ENCODE measurements at places on chromosomes 2 and 18.

- DNase-seq, result no peak
Measured at GRCh38 chr2:241213041-241213440, 24.6 kb downstream of the ANO7 start.

GRCh38 chr2:69177785-69178636 lies 165.0 kb downstream of the ANTXR1 start:
- no peak for DNase-seq

DNA sequence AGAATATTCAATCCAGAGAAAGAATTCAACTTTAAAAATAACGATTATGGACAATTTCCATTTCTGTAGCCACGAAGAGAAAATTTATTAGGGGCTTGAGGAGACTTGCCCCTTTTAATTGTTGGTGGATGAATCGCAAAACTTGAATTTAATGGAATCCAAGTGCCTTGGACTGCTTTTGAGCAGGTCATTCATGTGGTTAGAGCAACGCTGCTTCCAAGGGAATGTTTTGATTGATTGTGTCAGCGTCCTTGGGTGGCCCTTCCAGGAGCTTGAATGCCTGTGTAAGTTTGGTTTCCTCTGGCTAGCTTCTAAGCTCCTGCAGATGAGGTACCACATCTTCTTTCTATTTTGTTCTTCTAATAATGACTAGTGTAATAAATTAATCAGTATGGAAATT lies 213.4 kb downstream of the LTBP1 start:
- DNase-seq, result no peak

DNA sequence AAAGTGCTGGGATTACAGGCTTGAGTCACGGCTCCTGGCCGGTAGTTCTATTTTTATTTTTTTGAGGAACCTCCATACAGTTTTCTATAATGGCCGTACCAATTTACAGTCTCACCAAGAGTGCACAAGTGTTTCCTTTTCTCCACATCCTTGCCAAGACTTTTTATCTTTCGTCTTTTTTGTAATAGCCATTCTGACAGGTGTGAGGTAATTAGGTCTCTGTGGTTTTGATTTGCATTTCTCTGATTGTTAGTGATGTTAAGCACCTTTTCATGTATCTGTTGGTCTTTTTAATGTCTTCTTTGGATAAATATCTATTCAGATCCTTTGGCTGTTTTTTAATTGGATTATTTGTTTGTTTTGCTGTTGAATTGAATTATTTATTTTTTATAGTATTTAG lies 9.3 kb downstream of the ARMC9 start:
- no peak for DNase-seq

- DNase-seq, result no peak
Measured at GRCh38 chr18:70469916-70470315, 181.1 kb downstream of the SOCS6 start.

- DNase-seq, result no peak
Measured at GRCh38 chr2:168710754-168711467, 91.5 kb upstream of the NOSTRIN start.

DNA sequence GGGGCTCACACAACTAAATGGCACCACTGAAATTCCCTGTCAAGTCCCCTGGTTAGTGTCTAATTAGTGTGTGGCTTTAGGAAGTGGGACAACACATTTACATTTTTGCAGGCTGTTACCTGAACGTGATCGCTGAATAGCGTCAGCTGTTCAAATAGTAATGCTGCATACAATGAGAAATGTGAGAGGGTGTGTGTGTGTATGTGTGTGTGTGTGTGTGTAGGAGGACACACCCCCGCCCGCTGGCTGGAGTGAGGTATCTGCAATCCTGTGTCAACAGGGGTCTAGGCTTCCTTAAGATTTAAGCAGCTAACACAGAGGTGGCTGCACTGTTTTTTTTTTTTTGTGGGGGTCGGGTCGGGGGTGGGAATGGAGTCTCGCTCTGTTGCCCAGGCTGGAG lies 4.8 kb upstream of the LYPD6B start:
- DNase-seq, result no peak

- no peak for DNase-seq
Measured at GRCh38 chr2:19857100-19857499, 44.7 kb downstream of the TTC32 start.

DNA sequence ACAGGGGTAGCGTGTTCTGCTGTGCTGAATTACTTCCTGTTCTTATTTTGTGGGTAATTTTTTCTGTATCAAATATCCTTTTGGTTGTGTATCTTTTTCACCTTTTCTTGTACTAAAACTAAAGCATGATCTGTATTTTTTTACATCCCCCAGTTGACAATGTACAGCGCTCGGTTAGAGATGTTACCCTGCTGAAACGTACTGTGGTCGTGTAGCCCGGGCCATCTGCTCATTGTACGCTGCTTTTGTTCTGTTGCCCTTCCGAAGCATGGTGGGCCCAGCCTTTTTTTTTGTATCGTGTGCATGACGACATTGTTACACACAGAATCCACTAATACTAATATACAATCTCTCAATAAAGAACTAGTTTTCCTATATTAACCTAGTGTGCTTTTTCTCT lies 233.1 kb downstream of the HAUS1 start:
- DNase-seq, result no peak

- no peak for DNase-seq
Measured at GRCh38 chr2:106044021-106044420, 150.1 kb downstream of the UXS1 start.

DNA sequence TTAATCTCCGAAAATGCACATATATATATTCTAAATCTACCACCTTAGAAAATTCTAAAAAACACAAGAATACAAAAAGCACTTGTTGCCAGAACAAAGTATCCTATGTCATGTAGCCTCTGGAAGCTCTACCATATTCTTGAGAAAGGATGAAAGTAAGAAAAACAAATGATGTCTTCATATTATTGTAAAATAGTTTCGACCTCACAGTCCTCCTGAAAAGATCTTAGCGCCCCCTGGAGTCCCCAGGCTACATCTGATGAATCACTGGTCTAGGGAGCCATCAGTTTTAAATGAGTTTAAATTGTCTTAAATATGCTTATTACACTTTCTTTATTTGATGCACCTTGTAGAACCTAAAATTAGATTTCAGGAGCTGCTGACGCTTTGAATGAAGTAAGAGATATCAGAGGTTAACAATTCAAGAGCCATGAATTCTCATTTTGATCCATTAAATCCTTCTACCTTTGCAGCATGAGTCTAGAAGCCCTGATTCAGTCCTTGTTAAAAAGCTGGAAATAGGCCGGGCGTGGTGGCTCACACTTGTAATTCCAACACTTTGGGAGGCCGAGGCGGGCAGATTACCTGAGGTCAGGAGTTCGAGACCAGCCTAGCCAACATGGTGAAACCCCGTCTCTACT lies 138.8 kb downstream of the MCFD2 start:
- DNase-seq, result no peak

DNA sequence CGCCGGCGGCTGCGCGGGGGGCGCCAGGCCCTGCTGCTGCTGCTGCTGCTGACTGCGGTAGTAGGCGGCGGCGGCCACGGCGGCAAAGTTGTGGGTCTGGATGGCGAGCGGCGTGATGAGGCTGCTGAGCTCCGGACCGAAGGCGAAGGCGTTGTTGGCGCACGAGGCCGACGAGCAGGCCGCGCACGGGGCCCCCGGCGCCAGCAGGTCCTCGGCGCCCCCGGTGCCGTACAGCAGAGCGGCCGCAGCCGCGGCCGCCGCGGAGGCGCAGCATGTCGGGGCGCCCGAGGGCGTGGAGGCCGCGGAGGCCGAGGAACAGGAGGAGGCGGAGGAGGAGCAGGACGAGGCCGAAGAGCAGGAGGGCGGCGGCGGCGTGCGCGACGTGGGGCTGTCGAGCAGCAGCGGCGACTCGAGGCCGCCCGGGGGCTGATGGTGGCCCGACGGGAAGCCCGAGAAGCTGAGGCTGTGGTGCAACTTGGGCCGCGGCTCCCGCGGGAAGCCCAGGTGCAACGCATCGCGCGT lies 1.8 kb downstream of the ZFP36L2 start:
- DNase-seq, result peak; percentile 20

- DNase-seq, result no peak
Measured at GRCh38 chr18:51211552-51211951, 14.1 kb upstream of the MEX3C start.

DNA sequence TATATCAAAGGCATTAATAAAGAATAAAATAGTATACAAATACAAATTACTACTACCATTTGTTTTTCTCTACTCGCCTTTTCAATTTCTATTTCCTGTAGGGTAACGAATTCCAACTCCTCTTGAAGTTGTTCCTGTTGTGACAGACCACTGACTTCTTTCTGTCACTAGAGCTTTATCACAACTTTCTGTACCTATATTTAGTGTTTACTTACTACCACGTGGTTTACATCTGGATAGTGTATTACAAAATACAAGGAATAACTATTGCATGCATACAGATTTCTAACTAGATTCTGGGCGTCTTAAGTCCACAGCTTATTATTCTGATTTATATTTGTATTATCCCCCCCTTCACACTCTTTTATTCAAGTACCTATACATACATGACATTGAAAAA lies 22.3 kb downstream of the NBAS start:
- DNase-seq, result no peak

- DNase-seq, result no peak
Measured at GRCh38 chr18:50162486-50163304, 32.3 kb downstream of the MYO5B start.

GRCh38 chr2:31234683-31235503 lies 941 bp downstream of the EHD3 start:
- DNase-seq, result no peak

DNA sequence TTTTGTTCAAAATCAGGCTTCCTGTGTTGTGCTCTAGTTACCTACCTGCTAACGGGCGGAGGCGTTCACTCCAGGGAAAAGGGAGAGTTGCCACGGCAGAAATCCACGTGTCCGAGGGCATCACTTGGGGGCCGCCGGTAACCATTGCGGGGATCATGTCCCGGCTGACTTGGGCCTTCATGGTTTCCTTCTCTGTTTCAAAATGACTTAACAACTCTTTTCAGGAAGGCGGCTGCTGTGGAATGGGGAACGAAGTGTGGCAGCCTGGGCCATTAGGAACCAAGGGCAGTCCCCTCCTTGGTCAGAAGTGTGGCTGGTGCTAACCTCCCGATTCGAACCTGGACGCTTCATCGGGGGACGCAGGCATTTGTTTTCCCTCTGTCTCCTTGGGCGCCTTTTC lies 56.8 kb downstream of the INPP5D start:
- DNase-seq, result no peak

- DNase-seq, result no peak
Measured at GRCh38 chr2:1748176-1748740, 3.9 kb upstream of the PXDN start.

GRCh38 chr18:49225160-49225559 lies 235.3 kb downstream of the DYM start:
- DNase-seq, result no peak

- DNase-seq, result no peak
Measured at GRCh38 chr2:171522788-171523087, 464 bp downstream of the CYBRD1 start.

DNA sequence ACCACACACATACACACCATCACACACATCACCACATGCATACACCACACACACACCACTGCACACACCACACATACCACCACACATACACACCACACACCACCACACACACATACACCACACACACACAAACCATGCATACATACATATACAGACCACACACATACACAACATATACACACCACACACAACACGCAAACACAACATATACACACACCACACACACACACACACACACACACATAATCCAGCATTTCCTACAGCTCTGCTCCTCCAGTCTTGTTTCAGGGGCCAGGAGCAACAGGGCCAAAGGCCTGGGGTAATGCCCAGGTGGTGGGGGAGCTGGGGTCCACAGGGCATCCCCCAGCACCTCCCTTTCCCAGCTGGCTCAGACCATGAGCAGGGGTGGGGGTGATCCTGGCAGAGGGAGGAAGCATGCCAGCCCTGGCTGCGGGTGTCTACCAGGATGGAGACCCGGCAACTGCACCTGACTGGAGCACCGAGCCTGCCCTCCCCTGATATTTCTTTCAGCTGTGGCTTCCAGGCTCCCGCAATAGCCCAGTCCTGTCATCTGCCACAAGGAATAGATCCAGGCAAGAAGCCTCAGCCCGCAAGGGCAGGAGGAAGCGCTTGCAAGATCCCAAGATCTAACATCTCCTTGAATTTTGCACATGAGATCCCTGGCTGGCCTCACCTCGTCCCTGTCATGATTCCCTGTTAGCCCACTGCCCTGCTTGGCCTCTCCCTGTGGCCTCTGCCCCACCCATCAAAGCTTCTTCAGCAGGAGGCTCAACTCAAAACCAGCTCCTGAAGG lies 196.9 kb downstream of the TNS1 start:
- no peak for DNase-seq

- no peak for DNase-seq
Measured at GRCh38 chr2:215899141-215900074, 113.9 kb downstream of the MREG start.

DNA sequence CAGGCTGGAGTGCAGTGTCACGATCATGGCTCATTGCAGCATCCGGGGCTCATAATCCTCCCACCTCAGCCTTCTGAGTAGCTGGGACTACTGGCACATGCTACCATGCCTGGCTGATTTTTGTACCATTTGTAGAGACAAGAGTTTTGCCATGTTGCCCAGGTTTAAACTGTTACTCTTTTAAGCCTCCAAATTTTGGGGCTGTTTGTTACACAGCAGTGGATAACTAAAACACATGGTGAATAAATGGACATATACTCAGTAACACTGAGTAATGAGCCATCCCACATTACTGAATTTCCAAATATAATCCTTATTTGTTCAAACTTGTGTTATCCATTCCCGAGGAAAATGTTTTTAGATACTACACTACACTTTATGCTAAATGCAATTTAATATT lies 9.8 kb downstream of the ADCY3 start:
- DNase-seq, result no peak

GRCh38 chr2:238389988-238390589 lies 36.6 kb upstream of the ASB1 start:
- DNase-seq, result no peak

DNA sequence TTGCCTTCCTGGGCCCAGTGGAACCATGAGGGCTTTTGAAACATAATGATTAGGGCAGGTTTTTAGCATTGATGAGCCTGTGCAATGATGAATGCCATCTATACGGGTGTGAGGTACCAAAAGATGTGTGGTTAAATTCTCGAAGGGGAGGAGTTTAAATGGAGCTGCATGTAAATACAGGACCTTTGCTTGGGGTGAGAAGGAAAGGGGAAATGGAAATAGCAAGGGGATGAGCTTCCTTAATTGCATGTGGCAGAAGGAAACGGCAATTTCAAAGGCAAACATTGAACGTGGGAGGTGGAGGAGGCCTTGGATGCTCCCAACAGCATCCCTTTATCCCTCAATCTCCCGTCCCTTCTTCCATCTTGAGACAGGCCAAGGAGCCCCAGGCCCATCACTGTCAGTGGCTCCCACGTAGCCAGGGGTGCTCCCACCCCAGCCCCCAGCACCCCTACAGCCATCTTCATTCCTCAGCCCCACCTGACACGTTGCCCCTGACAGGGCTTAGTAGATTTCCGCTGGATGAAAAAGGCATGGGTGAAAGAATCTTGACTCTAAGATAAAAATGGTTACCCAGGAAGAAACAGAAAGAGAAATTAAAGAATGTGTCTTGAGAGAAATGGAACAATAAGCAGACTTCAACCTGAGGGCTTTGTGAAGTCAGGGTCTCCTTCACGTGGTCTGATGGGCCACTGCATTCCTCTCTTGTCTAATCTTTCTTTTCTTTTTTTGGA lies 32.5 kb downstream of the INPP5D start:
- no peak for DNase-seq
